GM13977 (cell line): ENCODE measurements at places on chromosomes 1 and 21.

DNA sequence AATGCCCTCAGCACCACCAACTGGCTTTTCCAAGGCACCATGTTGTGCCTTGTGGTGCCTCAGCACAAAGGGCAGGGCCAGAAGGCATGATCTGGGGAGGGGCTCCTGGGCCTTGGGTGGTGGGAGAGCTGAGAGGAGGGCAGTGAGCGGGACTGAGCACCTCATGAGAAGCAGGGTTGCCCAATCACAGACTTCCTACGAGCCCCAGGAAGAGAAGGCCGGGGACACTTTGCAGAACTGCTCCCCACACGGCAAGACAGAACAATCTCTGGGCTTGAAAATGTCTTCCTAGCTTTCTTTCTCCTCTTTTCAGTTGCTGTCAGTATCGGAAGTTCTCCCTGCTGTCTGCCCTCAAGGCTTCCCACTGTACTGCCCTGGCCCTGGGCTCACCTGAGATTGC lies 6.8 kb downstream of the KCNJ10 start:
- no peak for DNase-seq

DNA sequence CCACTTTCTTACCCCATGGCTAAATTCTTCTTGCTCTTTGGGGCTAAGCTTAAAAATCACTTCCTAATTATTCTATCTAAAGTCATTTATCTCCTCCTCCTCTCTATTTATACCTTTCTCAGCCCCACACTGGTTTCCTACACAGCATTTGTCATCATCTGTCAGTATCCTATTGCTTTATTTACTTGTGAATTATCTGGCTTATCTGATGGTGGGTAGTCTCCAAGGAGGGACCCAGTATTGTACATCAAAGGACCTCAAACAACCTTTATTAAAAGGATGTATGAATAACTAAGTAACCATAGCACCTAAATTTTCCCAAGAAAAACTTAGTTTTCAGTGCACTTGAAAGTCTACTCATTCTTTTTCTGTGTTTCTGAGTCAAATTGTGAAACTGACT lies 332.7 kb upstream of the SNX7 start:
- DNase-seq = no peak

- no peak for DNase-seq
Observed at GRCh38 chr1:39572379-39573096, 4.1 kb downstream of the PABPC4 start.

DNA sequence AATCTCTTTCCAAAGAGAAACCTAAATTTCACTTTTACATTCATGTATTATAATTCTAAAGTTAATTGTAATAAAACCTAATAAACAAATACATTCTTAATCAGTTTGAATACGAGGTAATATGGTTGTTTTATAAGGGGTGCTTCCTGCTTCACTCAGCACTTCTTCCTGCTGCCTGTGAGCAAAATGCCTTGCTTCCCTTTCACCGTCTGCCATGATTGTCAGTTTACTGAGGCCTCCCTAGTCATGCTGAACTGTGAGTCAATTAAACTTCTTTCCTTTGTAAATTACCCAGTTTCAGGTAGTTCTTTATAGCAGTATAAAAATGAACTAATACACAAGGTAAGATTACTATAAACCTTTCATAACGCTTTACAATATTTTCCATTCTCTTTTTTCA lies 491.1 kb upstream of the LRRC7 start:
- DNase-seq = no peak

GRCh38 chr1:108627256-108627655 lies 33.6 kb downstream of the HENMT1 start:
- no peak for DNase-seq

DNA sequence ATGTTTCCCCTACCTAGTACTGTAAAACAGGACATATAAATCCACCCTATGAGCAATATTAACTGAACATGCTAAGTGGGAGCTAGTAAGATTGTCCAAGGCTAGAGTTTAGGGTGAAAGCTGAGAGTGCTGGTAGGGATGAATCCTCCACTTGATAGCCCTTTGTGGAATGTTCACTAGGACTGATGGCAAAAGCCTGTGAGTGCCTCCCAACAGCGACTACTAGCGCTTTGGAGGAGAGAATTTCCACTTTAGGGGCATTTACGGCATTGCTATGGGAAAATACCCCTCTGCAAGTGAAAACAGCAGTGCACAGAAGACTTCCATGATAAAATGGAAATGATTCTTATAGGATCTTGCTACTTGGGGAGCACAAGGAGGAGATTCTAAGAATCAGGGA lies 35.9 kb downstream of the CFHR5 start:
- DNase-seq = no peak

DNA sequence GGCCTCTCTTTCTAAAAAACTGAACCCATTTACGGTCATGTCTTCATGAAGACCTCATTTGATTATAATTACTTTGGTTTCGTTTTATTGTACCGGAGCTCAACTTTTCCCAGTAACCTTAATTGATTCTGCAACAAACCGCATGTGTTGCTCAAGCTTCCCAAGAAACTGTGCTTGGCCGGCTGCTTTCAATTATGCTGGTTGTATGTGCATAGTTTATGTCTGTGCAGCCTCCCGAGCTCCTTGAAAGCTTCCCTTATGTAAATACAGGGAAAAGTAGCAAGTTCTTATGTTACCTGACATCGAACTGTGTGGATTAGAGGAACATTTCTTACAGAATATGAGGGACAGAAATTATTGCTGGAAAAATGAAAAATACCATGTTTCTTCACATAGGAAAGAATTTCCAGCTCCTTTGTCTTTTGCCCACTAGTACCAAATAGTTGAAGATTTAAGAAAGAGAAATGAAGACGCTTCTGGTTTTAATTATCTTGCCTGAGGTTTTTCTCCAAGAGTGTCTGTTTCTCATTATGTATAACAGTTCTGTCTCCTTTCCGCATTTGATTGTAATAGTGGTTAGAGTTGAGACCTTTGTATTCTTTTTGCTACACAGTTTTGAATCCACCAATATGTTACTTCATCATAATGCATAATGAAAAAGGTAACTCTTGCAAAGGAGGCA lies 2.1 kb downstream of the VCAM1 start:
- DNase-seq = no peak

GRCh38 chr1:161946071-161946987 lies 77.3 kb downstream of the OLFML2B start:
- no peak for DNase-seq

- no peak for DNase-seq
Observed at GRCh38 chr21:31140025-31140424, 101.7 kb upstream of the KRTAP19-8 start.

DNA sequence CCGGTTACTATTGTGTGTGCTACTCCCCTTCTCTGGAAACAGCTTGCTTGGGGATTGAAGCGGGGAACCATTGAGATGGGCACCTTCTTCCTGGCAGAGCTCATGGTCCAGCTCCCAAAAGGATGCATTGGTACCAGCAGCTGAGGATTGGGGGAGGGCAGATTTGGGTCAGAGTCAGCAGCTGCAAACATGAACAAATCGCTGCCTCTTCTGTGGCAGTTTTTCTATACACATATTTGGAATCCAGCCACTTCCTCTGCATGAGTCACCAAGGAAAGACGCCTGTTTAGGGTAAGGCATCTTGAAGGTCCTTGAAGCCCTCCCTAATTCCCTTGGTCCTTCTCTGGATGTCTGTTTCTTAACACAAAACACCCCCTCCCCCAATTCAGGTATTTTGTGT lies 104.7 kb downstream of the DAB1 start:
- DNase-seq = no peak
